ENCODE measurements at places on chromosomes 5 and 9.

DNA sequence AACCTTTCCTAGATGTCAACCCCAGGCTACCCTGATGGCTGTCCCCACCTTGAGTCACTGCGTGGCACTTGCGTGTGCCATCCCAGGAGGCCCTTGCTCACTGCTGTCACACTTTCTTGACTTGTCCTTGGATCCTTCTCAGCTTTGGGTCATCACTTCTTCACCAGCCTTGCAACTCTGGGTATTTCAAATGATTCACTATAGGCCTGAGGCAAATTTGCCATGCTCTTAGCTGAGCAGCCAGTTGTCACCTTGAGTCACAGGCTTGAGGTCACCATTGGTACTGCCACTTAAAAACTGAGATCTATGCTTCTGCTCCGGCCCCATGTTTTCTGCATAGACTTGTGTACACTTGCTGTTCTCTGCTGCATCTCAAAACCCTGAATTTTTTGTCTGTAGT is 84.7 kb downstream of the BASP1 start:
- DNase-seq, result no peak

DNA sequence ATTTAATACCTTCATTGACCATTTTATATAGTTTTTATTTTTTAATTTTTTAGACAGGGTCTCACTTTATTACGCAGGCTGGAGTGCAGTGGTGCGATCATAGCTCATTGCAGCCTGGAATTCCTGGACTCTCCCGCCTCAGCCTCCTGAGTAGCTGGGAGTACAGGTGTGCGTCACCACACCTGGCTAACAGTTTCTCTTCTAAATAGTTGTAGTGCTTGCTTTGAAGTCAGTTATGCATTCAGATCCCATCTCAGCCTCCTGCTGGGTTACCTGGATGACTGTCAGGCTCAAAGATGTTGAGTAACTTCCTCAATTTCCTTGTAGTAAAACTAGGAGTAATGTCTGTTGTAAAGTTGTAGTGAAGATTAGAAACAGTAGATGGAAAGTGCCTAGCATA is 21.4 kb downstream of the SNX18 start:
- no peak for DNase-seq

DNA sequence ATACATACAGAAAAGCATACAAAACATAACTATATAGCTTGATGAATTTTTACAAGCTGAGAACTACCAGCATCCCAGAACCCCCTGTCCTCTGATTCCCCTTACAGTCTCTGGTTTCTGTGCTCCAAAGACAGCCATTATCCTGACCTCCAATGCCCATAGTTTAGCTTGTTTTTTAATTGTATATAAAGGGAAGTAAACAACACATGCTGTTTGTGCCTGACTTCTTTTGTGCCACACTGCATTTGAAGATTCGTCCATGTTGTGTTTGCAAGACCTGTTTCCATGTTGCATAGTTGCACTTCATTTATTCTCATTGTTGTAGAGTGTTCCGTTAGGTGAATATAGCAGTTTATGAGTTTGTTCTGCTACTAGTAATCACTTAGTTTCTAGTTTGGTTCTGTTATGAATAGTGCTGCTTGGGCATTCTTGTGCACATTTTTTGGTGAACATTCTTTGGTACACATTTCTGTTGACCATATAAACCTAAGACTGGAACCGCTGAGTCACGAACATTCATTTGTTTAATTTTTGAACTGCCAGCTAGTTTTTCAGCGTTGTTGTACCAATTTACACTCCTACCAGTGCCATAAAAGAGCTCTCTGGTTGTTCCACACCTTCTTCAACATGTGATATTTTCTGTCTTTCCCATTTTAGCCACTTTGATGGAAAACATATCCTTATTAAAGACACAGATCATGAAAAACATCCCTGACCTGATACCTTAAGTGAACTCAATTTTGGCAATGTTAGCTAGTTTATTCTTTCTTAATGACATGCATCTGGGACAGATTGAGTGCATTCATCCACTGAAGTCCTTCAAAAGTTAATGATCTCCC is 78.1 kb upstream of the ANXA1 start:
- DNase-seq, result no peak

DNA sequence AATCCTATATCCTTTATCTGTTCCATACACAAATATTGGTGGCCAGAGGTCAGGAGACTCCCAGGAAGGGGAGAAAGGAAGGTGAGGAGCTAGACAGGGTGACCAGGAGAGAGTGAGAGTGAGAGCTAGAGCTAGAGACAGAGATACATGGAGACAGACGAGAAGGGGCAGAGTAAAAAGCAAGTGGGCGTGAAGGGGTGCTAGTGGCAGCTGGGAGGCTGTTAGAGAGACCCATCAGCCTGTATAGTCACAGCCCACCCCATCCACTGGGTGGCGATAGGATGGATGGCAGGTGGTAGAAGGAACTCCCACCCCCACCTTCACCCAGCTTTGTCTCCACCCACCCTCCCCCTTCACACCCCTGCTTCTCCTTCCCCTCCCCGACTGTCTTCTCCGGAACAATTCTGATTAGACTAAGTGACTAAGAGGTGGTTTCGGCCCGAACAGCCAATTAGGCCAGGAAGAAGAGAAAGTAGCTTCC is 32.8 kb downstream of the PCDH1 start:
- peak; percentile 38 for DNase-seq

- no peak for DNase-seq
Measured at GRCh38 chr9:38277601-38278200, 114.8 kb upstream of the ALDH1B1 start.

GRCh38 chr5:104843822-104844221 is 1281.2 kb upstream of the NUDT12 start:
- no peak for DNase-seq

DNA sequence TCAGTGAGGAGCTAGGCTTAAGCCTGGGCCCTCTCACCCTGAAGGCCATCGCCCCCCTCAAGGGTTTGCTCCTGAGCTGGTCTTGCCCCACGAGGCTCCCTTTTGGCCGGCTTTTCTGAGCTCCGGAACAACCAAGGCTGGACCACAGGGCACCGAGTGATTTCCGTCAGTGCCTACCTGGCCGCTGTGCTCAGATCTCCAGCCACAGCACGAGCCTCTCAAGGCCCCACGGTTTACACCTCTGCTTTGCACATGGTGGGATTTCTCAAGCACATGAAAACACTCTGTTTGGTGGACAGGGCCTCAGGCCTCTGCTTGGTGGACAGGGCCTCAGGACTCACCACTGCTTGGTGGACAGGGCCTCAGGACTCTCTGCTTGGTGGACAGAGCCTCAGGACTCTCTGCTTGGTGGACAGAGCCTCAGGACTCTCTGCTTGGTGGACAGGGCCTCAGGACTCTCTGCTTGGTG is 15.8 kb downstream of the CLPTM1L start:
- no peak for DNase-seq
